ENCODE measurements at places on chromosomes 2 and 18. TPM values are rescaled to one million over a fixed set of nuclear protein-coding genes. Genes with fewer than 3 reads are reported as not detected.

DNA sequence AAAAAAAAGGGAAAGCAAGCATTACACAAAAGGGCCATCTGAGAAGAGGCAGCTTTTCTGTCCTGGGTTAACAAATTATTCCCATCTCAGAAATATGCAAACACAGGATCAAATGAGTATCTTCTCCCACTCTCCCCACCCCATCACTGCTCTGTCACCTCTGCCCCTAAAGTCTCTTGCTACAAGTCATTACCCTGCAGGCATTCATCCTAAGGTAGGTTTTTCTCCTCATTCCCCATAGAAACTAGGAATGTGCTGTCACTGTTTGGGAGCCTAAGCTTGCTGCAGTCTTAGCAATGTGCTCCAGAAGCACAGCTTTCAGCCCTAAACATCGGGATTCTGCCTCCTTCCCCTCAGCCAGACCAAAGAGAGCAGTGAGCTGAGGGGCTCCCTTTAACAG lies 3.6 kb downstream of the LRRTM1 start:
- no peak for DNase-seq

DNA sequence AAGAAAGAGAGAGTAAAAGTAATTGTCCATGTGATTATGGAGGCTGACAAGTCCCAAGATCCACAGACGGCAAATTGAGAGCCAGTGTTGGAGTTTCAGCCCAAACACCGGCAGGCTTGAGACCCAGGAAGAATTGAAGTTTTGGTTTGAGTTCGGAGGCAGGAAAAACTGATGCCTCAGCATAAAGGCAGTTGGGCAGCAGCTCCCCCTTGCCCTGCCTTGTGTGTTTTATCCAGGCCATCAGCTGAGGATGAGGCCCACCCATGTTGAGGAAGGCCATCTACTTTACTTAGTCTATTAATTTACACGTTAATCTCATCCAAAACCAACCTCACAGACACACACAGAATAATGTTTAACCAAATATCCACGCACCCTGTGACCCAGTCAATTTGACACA lies 64.6 kb upstream of the SERPINE2 start:
- DNase-seq, result no peak

- no peak for DNase-seq
These were observed 695 bp downstream of the RBFA start for GRCh38 chr18:80034852-80035406.

GRCh38 chr2:9593925-9594324 lies 36.9 kb downstream of the YWHAQ start:
- DNase-seq, result no peak

DNA sequence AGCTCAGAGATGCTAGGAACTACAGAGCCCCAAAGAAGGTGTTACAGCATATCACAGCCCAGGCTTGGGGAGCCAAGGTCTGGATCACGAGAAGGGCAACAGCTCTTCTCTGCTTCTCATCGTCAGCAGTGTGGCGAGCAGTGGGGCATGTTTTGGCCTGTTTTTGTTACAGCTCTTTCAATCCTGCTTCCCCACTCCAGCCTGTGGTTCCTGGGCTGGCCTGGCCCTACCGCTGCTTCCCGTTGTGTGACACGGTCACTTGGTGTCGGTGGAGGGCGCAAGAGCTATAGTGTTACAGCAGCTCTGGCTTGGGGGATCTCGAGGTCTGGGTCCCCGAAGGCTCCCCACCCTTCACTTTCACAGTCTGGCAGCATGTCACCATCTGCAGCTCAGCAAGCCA lies 870.2 kb downstream of the CBLN2 start:
- DNase-seq, result no peak

DNA sequence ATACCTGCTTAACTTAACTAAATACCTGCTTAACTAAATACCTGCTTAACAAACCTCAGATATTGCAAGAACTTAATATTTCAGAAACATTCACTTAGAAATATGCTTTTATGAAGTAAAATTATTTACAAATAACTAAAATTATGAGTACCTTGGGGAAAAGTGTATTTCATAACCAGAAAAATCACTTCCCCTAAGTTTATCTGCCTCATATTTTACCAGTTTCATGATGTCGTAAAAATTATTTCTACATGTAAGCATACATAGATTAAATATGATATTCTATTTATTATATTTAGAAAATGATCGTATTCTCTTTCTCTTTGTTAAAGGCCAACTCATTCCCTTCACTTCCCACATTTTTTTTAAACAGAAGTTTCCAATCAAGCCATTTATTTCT lies 41.5 kb upstream of the DSC1 start:
- DNase-seq, result no peak

- no peak for DNase-seq
These were observed 306.2 kb upstream of the ZEB2 start for GRCh38 chr2:144826105-144826504.

GRCh38 chr2:8631465-8632005 lies 50.3 kb upstream of the ID2 start:
- DNase-seq, result no peak

DNA sequence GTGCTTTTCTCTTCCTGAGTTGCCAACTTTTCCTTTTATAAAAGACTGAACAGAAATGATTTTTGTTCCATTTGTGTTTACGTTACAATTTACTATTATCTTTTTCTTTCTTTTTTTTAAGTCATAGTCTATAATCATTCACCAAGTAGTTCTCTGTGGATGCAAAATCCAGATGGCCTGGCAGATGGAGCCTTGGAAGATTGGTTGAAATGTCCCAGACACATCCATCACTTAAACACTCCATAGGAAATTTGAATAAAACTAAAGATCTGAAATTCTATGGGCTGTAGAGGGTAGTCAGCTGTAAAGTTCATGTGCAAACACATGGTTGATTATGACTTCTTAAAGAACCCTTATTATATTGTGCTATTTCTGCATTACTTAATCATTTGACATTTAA lies 164.8 kb upstream of the DOCK10 start:
- DNase-seq, result no peak

- no peak for DNase-seq
These were observed 323.7 kb downstream of the LRRTM1 start for GRCh38 chr2:79980816-79981215.

DNA sequence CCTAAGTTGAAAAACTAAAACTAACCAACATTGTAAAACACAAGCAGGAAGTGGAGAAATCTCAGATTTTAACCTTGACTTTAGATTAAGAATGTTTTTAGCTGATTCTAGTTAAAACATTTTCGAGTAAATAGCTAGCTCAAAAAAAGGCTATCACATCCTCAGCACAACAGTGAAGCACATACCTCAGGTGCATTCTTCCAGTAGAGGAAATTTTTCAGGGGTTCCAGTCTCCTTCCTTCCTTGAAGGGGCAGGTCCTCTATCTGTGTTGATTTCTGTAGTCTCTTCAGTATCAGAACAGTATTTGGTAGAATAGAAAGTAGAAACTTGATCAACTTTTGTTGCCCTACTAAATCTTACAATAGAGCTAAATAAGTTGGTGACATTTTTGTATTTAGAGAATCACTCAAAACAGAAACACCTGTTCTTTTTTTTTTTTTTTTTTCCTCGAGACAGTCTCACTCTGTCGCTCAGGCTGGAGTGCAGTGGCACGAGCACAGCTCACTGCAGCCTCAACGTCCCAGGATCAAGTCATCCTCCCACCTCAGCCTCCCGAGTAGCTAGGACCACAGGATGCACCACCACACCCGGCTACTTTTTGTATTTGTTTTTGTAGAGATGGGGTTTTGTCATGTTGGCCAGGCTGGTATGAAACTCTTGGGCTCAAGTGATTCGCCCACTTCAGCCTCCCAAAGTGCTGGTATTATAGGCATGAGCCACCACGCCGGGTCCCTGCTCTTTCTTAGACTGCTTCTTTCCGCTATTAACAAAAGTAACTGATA lies 6.9 kb upstream of the GPR155 start:
- DNase-seq, result no peak

DNA sequence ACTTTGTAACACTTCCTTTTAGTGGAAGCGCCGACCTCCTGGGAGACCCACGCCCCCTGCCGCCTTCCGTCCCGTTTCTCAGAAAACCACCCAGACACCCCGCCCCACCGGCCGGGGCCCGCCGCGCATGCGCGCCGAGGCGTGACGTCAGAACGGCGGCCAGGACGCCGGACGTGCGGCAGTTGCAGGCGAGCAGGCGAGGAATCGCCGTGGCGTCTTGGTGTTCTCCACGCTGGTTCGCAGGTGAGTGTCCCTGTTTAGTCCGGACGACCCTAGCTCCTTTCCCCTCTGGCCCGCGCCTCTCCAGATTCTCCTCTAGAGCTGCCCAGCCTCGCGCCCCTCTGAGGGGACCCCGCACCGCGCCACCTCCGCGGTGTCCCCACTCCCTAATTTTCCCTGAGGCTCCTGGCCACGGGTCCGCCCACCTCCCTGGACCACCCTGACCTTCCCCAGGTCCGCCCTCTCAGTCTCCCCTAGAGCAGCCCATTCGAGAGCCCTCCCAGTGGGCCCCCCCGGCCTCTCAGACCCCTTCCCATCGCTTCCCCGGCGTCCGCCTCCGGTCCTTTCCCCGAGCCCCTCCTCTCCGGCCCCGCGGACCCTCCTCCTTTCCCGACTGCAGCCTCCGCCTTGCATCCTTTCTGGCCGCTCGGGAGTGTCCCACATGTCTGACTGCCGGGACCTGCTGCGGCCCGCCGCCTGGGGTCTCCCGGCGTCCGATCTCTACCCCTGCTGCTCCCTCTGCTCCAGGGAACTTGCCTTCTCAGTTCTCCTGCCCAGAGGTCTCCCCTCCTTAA lies at the start of gene PLEKHB2:
TSS of gene PLEKHB2 (plus strand) at position 181 of the 794 bp plus-strand sequence. CDS start 15,606 bp downstream, outside the sequence.
- DNase-seq, result peak; percentile 95

DNA sequence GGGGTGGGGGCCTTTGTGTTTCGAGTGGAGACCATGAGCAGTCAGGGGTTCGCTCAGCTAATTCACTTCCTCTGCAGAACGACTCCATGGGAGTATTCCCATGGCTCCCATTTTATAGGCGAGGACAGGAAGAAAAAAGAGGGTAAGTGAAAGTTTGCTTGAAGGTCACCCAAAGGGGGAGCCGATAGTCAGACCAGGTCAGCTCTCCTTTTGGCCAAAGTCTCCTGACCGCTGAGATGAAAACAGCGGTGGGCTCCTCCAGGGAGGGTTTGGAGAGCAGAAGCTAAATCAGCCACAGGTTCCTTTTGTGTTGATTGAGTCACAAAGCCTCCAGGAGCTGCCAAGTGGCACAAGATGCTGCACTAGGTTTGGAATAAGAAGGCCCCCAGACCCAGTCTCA lies 34.1 kb upstream of the CTAGE1 start:
- DNase-seq, result no peak

GRCh38 chr18:62788111-62788510 lies 72.8 kb downstream of the PHLPP1 start:
- DNase-seq, result no peak

DNA sequence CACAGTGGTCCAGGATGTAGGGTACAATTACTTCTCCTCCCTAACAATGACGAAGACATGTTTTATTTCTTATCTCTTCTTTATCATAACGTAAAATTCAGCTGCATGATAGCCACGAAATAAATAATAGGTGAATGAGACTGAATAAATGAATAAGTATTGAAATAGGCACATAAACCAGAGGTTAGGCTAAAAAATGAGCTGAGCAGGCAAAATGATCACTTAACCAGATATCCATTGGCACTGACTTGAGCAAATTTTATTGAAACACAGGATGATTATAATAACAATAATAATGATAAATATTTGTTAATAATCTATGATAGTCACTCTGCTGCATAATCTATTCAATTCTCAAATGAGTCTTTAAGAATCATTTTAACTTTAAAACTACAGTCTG lies 506.9 kb upstream of the ZNF804A start:
- DNase-seq, result no peak

GRCh38 chr18:1998121-1998520 lies 573.2 kb downstream of the METTL4 start:
- no peak for DNase-seq

- no peak for DNase-seq
These were observed 23.5 kb downstream of the NCK2 start for GRCh38 chr2:105768176-105768575.

GRCh38 chr18:7577706-7578105 lies 10.6 kb downstream of the PTPRM start:
- DNase-seq, result no peak

- DNase-seq, result no peak
These were observed 73.5 kb upstream of the NEDD4L start for GRCh38 chr18:57970356-57971095.

The MZT2B gene
- 211 TPM for total RNA-seq

The TGIF1 gene
- 56.3 TPM for total RNA-seq

The ANKMY1 gene
- total RNA-seq, result 34.6 TPM

The UGT1A3 gene
- not detected for total RNA-seq

The TDRD15 gene
- total RNA-seq, result not detected

The IL1RL1 gene
- 0.60 TPM for total RNA-seq

The SLC9A4 gene
- total RNA-seq, result 0.18 TPM

The STRADB gene
- total RNA-seq, result 8.3 TPM

Measured in T-helper 17 cell (primary cell).